Choroid plexus epithelial cell (primary cell): ENCODE measurements at places on chromosomes 12 and 14.
A peak's percentile ranks its signal among the peaks of the same experiment; 100 is the strongest.

- DNase-seq, result no peak
Measured at GRCh38 chr12:6592087-6592486, 15.1 kb downstream of the CHD4 start.

DNA sequence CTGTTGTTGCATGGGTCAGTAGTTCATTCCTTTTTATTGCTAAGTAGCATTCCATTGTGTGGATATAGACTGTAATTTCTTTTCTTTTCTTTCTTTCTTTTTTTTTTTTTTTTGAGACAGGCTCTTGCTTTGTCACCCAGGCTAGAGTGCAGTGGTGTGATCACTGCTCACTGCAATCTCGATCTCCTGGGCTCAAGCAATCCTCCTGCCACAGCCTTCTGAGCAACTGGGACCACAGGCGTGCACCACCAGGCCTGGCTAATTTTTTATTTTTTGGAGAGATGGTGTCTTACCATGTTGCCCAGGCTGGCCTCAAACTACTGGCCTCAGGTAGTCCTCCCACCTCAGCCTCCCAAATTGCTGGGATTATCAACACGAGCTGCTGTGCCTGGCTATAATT, 5.2 kb downstream of the ATP6V0A2 start:
- DNase-seq, result no peak

GRCh38 chr14:106488291-106488690, 961.9 kb downstream of the TMEM121 start:
- no peak for DNase-seq

- no peak for DNase-seq
Measured at GRCh38 chr14:102344485-102344884, 18.2 kb downstream of the CINP start.

DNA sequence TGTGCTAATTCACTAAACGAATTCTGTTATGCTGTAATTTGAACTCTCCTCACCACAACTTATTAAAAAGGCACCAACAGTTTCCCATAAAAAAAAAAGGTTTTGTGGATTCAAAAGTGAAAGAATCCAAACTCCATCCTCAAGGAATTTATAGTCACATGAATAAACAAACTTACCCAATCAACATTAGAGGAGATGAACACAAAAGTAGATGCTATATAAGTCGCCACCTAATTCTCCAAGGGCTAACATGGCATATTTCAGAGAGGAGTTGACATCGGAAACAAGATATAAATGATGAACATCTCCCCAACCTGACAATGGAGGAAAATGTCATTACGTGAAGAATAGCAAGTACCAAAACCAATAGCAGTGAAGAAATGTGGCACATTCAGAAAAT, 265.5 kb upstream of the PRKD1 start:
- no peak for DNase-seq

DNA sequence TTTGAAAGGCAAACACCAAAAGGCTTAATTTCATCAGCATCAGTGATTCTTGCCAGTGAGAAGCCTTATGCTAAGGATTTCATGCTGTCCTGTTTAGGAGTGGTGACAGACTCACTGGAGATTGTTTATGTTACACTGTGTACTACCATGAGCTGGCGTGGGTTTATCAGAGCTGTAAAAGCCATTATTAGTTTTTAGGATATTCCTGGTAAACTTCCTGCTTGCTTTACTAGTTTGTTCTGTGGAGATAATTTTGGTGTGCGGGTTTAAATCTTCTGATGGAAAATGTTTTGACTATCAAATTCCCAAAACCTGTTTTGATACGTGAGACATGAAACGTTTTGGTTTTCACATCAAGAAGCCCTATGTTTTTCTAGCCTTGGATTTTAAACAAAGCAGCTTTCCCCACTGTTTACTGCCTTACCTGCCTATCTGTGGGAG, 15.2 kb downstream of the PPFIBP1 start:
- DNase-seq, result peak; percentile 88

- peak; percentile 76 for DNase-seq
Measured at GRCh38 chr14:64721391-64721791, 17.2 kb downstream of the PLEKHG3 start.

GRCh38 chr12:13443498-13443897, 247.0 kb downstream of the EMP1 start:
- no peak for DNase-seq

DNA sequence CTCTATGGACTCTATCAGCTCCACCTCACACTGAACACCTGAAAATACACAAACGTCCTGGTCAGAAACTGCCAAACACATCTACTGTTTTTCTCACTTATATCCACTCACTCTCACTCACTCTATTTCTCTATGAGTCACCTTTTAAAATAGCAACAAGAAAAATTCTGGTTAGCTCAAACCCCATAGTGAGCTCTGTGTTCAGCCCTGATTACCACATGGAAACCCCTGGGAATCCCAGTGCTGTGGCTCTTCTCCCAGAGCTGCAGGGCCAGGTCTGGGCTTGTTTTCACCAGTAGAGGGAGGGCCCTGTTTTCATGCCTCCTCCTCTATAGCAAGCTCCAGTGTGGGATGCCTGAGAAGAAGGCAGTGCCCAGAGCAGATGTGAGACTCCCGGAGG, 1126.1 kb downstream of the TMEM121 start:
- DNase-seq, result no peak

GRCh38 chr14:105140581-105140980, 28.0 kb downstream of the JAG2 start:
- no peak for DNase-seq

DNA sequence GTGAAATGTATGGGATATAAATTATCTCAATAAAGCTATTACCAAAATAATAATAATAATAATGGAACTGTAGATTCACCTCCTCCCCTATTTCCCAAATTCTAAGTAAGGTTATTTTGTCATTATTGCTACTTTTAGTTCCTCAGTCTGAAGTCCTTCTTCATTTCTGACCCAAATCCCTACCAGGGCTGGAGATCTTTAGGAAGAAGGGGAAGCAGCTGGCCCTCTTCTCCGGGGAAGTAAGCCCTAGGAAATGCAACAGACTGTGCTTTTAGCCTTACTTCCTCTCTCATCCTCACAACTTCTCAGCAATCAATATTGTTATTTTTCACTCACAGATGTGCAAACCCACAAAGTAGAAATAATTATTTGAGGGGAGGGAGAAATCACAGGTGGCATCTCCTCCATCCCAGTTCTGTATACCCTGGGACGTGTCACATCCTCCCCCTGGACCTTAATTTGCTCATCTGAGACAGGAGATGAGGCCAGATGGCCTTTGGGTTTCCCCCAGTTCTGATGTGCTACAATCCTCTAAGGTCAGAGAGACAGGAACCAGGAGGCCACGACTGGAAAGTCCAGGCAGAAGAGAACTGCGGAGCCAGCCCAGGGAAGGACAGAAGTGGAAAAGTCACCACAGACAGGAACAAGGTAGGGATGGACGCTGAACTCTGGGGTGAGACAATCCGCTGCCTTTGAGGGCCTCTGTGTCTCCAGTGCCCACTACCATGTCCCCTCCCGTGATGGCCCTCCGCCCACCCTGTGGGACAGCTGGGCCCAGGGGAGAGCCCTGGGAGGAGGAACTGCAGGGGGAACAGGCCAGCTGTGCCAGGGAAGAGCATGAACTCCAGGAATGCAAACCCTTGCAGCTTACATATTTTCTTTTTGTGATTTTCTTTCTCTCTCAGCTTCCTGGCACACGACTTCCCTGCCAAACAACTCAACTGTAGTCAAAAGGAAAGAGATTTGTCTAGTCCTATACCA, 10.6 kb upstream of the TNFRSF1A start:
- no peak for DNase-seq

- DNase-seq, result no peak
Measured at GRCh38 chr12:121520119-121520518, 60.7 kb downstream of the KDM2B start.

- no peak for DNase-seq
Measured at GRCh38 chr14:95471476-95471875, 45.0 kb downstream of the SYNE3 start.

- DNase-seq, result peak; percentile 81
Measured at GRCh38 chr14:102775855-102776760, 1.1 kb upstream of the TRAF3 start.

- no peak for DNase-seq
Measured at GRCh38 chr14:77198561-77198960, 17.0 kb downstream of the TMEM63C start.

DNA sequence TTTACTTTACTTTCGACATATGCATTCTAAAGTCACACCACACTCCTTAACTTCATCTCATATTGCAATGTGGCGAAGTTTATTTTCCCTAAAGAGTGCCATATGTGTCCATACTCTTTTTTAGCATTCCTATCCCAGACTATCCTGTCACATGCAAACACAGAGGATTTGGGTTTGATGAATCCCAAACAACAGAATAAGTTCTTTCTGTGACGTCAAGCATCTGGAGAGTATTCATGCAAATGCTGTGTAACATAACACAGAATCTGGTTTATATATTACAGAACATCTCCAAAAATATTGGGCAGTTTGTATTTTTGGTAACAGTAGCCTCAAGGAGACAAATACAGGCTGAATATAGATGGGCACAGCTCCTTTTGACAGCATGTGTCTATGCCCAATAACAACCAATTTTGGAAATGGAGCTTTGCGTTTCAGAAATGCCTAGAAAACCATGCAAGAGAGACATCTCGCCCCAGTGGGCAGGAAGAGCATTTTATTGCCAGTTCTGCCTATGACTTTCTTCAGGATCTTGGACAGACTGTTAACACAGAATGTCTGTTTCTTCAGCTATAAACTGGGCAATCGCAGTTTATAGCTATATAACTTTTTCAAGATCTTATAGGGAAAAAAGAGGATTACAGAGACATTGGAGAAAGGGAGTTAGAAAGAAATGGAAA, 190.8 kb downstream of the ADAMTS20 start:
- DNase-seq, result no peak

- peak; percentile 66 for DNase-seq
Measured at GRCh38 chr14:68964300-68965093, 14.6 kb downstream of the ACTN1 start.

- no peak for DNase-seq
Measured at GRCh38 chr12:95253386-95253785, 35.8 kb downstream of the VEZT start.

- no peak for DNase-seq
Measured at GRCh38 chr14:24072881-24073877, 1.8 kb downstream of the CPNE6 start.

DNA sequence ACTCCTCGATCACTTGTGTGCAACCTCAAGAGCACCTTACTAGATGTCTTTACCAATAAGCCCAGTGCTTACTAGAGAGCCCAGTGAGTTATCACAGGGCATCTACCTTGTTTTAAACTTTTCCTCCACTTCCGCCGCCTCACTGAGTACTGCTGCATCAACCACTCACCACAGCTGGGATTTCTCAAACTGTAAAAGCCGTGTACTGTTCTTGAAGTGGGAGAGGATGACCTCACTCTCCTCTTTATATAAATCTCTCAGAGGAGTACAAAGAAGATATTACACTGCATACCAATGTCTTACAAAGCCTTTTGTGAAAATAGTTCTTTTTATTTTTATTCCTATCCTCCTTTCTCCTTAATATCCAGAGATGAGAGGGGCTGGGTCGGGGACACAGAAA, 94.1 kb downstream of the PLCZ1 start:
- peak; percentile 77 for DNase-seq

GRCh38 chr14:81382517-81383225, 17.5 kb downstream of the STON2 start:
- DNase-seq, result no peak

DNA sequence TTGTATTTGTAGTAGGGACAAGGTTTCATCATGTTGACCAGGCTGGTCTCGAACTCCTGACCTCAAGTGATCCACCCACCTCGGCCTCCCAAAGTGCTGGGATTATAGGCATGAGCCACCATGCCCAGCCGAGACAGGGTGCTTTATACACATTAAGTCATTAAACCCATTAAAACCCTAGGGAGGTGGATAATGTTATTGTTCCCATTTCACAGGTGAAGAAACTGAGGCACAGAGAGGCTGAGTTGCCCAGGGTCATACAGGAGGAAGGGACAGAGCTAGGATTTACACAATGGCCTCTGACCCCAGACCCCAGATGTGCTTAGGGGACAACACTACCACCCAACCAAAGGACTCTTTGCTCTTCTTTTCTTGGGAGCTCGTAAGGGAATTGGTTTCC, 51.0 kb upstream of the RIN3 start:
- no peak for DNase-seq

GRCh38 chr14:90844321-90844720, 28.1 kb upstream of the TTC7B start:
- DNase-seq, result no peak

DNA sequence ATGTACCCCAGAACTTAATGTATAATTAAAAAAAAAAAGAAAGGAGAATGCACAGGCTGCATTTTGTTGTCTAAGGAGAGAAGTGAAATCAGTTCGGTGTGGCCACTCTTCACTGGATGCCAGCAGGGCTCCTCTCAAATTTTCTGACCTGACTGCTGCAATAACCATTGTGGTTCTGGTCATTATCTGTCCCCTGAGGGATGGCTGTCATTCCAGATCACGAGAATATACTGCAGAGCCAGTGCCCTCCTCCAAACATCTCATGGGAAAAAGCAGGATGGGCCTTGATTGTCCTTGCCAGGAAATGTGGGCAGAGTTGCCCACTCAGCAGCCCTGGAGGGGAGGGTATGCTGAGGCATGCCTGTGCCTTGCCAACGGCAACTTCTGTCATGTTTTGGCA, 139.1 kb downstream of the SLC8A3 start:
- DNase-seq, result no peak

DNA sequence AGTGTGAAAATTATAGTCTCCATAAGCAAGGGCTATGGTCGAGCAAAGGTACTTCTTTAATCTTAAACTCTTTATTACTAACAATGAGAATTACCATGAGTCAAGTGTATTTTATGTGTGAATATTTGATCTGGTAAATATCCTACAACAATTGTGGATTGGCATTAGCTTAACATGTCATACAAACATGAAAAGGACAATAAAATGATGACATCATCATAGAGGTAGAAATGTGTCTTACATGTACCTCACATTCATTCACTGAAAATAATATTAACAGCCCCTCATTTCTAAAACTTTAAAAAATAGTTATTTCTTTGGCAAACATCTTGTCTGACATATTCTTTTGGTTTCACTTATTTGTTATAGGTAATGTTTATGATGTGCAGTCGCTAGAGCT, 355.0 kb downstream of the NAV3 start:
- DNase-seq, result no peak

GRCh38 chr12:42590330-42590934, 886 bp upstream of the PRICKLE1 start:
- no peak for DNase-seq

GRCh38 chr12:71400481-71400880, 39.1 kb upstream of the LGR5 start:
- no peak for DNase-seq

DNA sequence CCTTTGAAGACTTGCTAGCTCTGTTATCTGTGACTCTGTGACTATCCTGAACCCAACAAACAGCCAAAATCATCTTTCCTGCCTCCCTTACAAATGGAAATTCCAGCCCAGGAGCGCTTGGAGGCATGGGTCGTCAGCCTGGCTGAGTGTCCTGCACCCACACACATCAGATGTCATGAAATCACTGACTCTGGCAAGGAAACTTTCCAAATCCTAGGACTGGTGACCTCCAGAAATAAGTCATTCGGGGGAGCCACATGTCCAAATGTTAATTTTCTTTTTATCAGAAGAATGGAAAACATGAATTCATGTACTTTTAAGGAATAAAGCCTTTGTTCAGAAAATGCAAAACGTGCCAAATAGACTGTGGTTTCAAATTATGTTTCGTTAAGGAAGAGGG, 96.3 kb upstream of the EVL start:
- no peak for DNase-seq

GRCh38 chr12:41211448-41211847, 23.3 kb downstream of the PDZRN4 start:
- no peak for DNase-seq

GRCh38 chr14:74945261-74945851, 10.0 kb downstream of the PGF start:
- DNase-seq, result no peak

GRCh38 chr14:40447017-40447416, 1014.8 kb upstream of the FBXO33 start:
- no peak for DNase-seq
